ENCODE measurements at places on chromosomes 6 and 20. TPM values are rescaled to one million over a fixed set of nuclear protein-coding genes. Genes with fewer than 3 reads are reported as not detected.

The STAU1 gene
- 62.9 TPM for total RNA-seq

The NKX2-4 gene
- not detected for total RNA-seq

The GABRR1 gene
- total RNA-seq = not detected

The TRERF1 gene
- 1.9 TPM for total RNA-seq

The EPHA7 gene
- 8.4 TPM for total RNA-seq

Measured in right atrium auricular region (tissue), 2 donors.